Psoas muscle (tissue), 8 donors: ENCODE measurements at places on chromosomes 4 and X.

DNA sequence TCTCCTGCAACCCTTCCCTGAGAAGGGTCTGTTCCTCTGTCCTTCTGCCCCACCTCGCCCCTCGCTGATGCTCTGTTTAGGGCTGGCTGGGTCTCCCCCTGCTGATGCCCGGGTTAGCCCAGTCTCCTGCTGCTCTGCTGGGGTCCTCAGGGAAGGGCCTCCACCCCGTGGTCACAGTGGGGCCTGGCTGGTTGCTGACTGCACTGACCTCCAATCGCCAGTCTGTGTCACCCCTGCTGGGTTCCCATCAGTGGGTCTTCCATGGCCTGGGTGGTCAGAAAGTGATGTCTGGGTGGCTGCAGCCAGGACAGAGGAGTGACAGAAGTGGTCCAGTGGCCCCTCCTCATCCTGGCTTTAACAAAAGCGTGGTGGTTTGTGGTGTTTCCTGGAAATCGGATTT is 44.7 kb downstream of the EVC start:
- DNase-seq = no peak

GRCh38 chr4:86993909-86994681 is 59.3 kb downstream of the AFF1 start:
- DNase-seq = no peak

GRCh38 chr4:1802720-1803522 is 9.8 kb downstream of the FGFR3 start:
- no peak for DNase-seq

- DNase-seq = no peak
These were observed 7.3 kb upstream of the SH3BP2 start for GRCh38 chr4:2785613-2786012.

- DNase-seq = no peak
These were observed 38.6 kb downstream of the CENPU start for GRCh38 chr4:184695178-184695896.

GRCh38 chrX:80807606-80807991 is 2.1 kb downstream of the BRWD3 start:
- no peak for DNase-seq

GRCh38 chr4:81874661-81875515 is 403.2 kb upstream of the RASGEF1B start:
- no peak for DNase-seq

DNA sequence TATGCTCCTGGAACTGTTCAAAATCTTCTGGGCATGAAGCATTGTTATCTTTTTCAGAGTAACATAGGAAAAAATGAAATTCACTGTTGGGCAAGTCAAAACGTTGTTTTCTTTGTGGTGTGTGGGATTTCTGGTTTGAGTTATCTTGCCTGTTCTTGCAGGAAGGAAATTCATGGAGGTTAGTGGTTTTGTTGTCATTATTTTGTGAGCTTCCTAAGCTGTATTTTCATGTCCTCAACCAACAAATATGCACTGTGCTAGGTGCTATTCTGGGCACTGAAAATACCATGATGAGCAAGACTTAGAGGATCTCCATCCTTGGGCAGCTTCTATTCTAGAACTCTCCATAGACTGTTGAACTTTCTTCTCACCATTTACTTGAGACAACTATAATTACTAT is 16.9 kb downstream of the SPINK2 start:
- DNase-seq = no peak

GRCh38 chr4:90237751-90238530 is 110.7 kb downstream of the CCSER1 start:
- no peak for DNase-seq

GRCh38 chr4:103664436-103665075 is 55.2 kb downstream of the TACR3 start:
- DNase-seq = no peak

- no peak for DNase-seq
These were observed 1.8 kb upstream of the CUL4B start for GRCh38 chrX:120562569-120562926.
